ENCODE measurements at places on chromosomes 2 and 18.

GRCh38 chr2:120271711-120272379 lies 19.2 kb downstream of the RALB start:
- no peak for DNase-seq

DNA sequence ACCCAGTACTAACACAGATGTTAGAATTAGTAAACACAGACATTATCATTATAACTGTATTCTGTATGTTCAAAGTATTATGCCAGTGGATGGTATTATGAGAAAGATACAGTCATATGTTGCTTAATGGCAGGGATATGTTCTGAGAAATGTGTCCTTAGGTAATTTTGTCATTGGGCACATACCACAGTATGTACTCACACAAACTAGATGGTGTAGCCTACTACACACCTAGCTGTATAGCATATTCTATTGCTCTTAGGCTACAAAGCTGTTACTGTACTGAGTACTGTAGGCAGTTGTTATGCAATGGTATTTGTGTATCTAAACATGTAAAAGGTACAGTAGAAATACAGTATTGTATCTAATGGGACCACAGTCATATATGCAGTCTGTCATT lies 53.8 kb downstream of the GTF3C3 start:
- DNase-seq: no peak

- no peak for DNase-seq
Measured at GRCh38 chr2:675982-676646, 1.1 kb downstream of the TMEM18 start.

DNA sequence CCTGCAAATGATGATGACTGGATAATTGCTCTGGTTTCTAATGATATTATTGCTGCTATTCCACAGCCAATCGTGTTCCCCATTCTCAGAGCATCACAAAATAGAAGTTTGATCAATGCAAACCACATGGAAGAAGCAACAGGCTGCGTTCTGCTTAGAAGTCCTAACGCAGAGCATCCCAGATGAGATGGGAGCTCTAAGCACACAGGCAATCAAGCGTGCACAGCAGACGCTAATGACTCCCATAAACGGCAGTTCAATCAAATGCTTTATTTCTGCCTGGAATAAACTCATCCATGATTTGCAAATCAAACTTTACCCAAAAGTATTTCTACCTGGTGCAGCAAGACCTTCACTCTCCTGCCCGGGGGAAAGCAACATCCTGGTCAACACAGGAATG lies 304.2 kb downstream of the FBXO15 start:
- no peak for DNase-seq

- DNase-seq: peak; percentile 46
Measured at GRCh38 chr18:10010611-10011015, 96.8 kb downstream of the VAPA start.

DNA sequence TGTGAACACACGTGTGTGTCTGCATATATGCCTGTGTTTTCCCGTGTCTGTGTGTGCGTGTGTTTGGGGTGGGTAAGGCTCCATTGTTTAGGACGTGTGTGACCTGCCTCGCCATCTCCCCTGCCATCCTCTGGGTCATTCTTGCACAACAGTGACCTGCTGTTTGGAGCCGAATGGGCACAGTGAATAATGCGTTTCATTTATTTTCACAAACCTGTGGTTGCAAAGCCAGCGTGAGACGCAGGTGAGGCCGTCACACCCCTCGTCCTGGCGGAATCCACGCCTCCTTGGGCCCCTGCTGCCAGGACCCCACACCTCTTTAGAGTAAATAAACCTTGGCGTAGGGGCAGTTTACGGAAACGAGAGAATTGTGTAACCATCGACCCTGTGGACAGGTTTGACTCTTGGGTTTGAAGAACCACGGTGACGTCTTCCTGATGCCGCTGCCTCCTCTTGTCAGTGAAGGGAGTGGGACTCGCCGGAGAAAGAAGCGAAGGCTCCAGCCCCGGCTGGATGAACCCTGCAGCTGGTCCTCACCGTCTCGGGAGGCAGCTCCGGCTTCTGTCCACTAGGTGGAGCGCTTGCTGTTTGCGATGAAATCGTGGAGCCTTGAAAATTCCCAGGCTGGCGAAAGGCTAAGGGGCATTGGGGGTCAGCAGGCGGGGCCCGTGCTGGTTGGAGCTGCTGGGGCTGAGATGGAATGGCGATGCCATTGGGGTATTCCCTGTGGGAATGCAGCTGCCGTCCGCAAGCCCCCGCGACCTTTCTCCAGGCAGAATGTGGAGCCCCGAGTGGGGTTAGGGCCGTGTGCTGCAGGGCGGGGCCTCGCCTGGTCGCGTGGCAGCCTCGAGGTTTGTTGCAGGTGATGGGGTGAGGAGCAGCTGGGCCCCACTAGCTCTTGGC lies 81.1 kb downstream of the RTP5 start:
- peak; percentile 77 for DNase-seq

GRCh38 chr2:216317831-216318520 lies 54.3 kb downstream of the MARCHF4 start:
- no peak for DNase-seq

DNA sequence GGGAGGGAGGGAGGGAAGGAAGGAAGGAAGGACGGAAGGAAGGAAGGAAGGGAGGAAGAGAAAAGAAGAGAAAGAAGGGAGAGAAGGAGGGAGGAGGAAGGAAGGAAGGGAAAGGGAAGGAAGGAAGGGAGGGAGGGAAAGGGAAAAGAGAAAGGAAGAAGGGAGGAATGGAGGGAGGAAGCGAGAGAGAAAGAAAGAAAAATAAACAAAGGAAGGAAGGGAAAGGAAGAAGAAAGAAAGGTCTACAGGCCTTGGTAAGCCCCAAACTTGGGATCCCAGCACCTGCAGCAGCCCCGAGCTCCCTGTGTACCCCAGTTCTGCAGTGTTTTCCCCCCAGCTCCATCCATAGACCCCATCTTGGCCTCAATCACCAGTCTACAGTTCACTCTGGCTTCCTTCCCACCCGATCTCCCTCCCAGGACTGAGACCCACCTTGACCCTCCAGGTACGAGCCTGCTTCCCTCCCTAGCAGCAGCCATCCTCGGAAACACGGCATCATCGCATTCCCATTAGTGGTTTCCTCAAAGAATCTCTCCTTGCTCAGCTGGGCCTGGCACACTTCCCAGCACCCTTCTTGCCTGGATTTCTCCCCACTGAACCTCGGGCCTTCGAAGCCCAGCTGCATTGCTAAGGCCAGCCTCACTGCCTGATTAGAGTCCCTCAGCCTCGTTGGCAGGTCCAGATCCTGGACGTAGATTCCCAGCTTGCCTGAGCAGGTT lies 46.1 kb upstream of the SH3BP4 start:
- DNase-seq: no peak

DNA sequence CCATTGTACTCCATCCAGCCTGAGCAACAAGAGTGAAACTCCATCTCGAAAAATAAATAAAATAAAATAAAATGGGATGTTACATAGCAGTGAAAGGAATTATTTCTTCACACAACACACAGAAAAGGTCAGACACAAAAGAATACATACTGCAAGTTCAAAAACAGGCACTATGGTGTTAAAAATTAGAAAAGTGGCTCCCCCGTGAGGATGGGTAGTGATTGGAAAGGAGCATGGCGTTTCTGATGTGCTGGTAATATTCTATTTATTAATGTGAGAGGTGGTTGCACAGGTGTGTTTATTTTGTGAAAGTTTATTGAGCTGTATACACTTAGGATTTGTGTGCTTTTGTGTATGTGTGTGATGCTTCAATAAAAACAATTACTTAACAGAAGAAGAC lies 22.9 kb upstream of the RAB10 start:
- DNase-seq: no peak

GRCh38 chr2:75241696-75242095 lies 42.4 kb upstream of the TACR1 start:
- DNase-seq: no peak

DNA sequence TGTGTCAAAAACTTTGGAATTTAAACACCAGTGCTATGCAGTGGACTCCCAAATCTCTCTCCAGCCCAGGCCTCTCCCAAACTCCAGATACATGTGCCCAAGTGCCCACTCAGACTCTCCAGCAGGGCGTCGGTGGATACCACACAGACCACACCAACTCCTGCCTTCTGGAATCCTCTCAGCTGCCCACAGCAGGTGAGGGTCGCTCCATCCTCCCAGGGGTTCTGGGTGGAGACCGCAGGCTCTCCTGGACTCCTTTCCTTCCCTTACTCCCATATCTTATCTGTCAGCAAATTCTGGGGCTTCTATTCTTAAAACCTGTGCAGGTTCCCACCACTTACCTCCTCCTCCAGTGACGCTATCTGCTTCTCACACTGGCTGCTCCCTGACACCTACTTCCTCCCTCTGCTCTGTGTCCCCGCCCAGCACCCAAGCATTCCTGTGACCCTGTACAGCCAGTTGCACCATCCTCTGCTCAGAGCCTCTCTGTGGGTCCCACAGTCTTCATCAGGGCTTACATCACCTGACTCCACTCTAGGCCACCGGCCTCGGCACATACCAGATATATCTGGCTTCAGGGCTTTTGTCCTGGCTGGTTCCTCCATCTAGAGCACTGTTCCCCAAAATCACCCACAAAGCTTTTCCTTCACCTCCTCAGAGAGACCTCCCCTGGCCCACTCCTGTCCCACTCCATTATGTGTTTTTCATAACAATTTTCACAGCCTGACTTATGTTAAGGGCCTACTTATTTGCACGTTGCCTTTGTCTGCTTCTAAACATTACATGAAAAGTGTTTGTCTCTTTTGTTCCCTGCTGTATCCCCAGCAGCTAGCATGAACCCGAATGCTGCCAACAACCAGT lies 2.6 kb upstream of the IMP4 start:
- DNase-seq: no peak

Data from left lobe of liver (tissue), 2 donors.